NCI-H1417 treated with DMSO at 0.1 percent for 48 hours (cell line): ENCODE measurements at places on chromosomes 3 and 15.

DNA sequence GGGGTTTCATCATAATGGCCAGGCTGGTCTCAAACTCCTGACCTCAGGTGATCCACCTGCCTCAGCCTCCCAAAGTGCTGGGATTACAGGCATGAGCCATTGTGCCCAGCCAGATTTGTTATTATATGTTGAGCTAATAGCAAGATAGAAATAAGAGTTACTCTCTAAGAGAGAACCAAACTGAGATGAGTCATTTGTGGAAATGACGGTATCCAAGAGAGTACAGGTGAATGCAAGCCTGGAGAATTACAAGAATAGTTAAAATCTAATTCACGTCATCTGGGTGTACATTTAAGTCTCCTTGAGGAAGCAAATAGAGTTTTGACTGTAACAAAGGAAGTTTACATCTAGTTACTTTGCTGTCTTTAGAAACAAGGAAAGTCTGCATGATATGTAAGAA, 12.0 kb upstream of the CDIN1 start:
- no peak for DNase-seq

GRCh38 chr15:99431661-99432091, 134.1 kb upstream of the MEF2A start:
- no peak for DNase-seq

GRCh38 chr15:85905751-85906450, 111.2 kb upstream of the KLHL25 start:
- DNase-seq, result no peak

- DNase-seq, result no peak
Measured at GRCh38 chr3:38001456-38002081, 11.0 kb downstream of the VILL start.

GRCh38 chr15:71228403-71228802, 113.1 kb downstream of the THSD4 start:
- no peak for DNase-seq

DNA sequence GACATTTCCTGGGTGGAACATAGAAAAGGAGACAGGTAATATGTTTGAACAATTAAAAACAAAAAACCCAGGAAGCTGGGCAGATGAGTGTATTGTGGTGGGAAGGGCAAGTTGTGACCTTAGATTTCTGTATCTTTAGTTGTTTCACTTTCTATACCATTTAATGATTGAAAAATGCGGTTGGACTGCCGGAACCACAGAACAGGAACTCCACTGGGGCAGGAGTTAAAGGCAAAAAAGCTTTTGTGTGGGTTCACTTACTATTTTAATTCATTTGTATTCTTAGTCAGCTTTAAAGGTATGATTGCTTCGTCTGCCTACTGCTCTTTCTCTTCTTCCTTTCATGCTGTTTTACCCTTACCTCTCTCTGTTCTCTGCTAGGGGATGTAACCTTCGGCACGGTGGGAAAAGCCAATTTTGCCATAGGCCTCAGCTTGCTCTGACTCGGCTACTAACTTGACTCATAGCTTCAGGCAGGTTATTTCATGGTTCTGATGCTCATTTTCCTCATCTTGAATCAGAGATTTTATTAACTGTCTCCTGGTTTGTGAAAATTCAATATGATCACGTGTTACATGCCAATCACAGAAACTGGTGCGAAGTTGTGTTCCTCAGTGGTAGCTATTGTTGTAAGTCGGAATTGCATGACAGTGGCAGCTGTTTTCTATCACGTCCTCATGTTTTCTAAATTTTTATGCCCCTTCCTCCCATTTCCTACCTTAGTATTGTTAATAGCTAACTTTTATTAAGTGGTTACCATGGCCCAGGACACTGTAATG, 1.6 kb upstream of the MCTP2 start:
- no peak for DNase-seq

- no peak for DNase-seq
Measured at GRCh38 chr3:122281891-122282290, 43.2 kb upstream of the CSTA start.
